Fibroblast of the aortic adventitia (primary cell): ENCODE measurements at places on chromosomes 12 and 14.

GRCh38 chr12:6872073-6873048 lies 742 bp downstream of the SPSB2 start:
- peak; percentile 57 for DNase-seq

- no peak for DNase-seq
Measured at GRCh38 chr12:122467983-122468382, 32.7 kb downstream of the ZCCHC8 start.

- DNase-seq: no peak
Measured at GRCh38 chr12:71521125-71521524, 81.5 kb downstream of the LGR5 start.

- peak; percentile 17 for DNase-seq
Measured at GRCh38 chr14:69004731-69005431, 25.8 kb upstream of the ACTN1 start.

DNA sequence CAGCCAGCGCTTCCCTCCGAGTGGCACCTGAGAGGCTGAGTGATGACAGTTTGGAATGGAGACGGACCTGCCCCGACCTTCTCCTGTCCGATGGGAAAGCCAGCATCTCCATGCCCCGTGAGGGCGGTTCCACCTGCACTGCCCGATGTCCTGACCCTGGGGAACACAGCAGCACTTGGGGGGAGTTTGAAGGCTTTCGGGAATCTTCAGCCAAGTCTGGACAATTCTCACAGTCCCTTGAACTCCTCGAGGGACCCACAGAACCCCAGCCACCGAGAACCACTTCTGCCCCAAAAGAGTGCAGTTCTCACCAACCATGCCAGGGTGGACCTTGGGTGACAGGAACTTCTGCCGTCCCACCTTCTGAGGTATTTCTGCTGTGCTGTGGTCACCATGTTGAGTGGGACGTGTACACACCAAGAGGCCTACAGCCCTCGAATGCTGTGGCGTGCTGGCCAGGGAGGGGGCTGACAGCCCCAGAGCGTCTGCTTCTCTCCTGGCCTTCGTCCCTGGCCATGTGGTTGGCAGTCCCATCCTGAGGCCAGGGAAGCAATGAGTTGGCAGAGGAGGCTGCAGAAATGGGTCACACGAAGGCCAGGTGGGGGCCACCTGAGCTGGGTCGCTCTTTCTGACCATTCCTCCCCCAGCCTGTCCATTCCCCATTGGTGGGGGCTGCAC lies 1.0 kb downstream of the CLBA1 start:
- no peak for DNase-seq

DNA sequence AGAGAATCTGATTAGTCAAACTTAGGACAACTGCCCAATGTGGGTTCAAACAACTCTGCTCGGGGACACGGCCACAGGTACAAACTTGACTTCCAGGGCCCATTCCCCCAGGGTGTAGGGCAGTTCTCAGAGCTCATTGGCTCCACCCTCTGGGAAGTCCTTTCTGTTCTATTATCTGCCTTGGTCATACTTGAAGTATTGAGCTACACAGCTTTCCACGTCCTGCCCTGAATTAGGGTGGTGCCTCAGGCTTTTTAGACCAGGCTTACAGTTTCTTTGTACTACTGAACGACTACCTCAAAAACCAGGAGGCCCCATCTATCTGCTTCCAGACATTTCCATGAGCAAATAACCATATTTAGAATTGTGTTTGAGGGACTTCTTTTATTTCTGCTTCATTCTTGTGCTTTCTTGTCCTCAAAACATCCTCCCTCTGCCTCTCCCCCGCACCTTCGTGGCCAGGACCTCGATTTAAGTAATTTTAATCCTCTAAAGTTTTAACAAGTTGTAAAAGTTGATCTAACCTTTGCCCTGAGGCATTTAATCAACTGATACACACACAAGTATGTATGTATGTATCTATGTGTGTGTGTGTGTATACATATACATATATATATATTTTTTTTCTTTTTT lies 281.7 kb upstream of the AMIGO2 start:
- DNase-seq: no peak

GRCh38 chr14:63654346-63654745 lies 12.7 kb upstream of the WDR89 start:
- no peak for DNase-seq

DNA sequence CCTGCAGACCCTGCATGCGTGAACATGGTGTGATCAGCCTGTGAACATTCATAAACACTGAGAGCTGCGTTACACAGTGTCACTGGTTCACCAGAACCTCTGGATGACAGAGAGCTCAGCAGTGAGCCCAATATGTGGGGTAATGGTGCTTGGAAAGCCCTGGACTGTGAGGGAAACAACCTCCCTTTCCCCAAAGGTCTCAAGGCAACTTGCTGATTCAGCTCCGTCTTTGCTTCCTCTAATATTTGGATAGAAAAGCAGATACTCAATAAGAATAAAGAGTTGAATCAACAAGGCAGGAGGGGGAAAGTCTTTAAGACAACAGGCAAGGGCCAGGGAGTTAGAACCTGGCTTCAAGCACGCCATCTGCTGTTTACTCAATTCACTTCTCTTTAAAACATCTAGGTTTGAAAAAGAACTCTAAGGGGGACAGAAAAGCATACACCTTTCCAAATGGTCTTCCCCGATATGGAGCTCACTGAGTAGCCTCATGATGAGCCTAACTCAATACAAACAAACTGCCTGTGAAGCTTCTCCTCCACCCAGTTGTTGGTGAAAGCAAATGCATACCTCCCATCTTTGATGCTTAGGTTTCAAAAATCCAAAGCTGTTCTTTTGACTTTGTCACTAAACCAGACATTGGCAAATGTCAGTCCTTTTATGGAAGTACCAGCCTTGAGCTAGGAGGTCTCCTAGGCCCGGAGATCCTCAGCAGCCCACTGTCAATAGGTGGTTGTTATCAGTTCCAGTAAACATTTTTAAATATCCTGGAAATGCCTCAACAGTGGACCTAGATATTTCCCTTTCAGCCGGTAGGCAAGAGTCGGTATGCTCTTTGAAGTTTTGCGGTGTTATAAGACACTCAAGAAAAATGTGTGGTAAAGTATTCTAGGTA lies 76.1 kb downstream of the SAMD4A start:
- peak; percentile 64 for DNase-seq

- no peak for DNase-seq
Measured at GRCh38 chr14:77265561-77266335, 5.3 kb downstream of the NGB start.

DNA sequence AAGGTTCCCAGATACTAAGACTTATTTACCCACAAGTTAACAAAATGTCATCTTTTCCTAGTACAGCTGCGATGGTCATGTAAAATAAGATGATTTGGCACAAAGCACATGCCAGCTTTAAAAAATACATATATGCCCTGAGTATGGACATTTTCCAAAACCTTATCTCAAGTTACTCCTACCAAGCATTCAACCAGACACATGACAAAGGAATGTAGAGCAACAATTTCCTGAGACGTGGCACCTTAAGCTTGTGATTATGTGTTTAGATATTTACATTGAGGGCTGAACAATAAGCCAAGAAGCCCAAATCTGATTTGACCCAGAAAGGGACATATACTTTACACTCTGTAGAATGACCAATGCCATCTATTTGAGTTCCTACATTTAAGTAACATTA lies 24.5 kb upstream of the OVCH1 start:
- DNase-seq: peak; percentile 61

GRCh38 chr12:64729909-64730587 lies 29.2 kb downstream of the GNS start:
- DNase-seq: no peak

DNA sequence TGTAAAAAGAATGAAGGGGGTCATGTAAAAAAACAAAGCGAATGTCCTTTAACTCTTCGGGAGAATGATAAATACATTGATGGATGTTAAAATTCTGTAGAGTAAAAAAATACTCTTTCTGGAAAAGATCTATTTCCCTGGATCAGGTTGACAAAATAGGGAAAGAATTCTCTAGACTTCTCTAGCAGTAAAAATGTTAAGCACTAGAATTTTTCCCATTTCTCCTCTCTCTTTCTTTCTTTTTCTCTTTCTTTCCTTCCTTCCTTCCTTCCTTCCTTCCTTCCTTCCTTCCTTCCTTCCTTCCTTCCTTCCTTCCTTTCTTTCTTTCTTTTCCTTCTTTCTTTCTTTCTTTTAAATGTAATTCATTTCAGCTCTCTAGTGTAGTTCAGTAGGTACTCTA lies 552.5 kb downstream of the LRFN5 start:
- DNase-seq: no peak

DNA sequence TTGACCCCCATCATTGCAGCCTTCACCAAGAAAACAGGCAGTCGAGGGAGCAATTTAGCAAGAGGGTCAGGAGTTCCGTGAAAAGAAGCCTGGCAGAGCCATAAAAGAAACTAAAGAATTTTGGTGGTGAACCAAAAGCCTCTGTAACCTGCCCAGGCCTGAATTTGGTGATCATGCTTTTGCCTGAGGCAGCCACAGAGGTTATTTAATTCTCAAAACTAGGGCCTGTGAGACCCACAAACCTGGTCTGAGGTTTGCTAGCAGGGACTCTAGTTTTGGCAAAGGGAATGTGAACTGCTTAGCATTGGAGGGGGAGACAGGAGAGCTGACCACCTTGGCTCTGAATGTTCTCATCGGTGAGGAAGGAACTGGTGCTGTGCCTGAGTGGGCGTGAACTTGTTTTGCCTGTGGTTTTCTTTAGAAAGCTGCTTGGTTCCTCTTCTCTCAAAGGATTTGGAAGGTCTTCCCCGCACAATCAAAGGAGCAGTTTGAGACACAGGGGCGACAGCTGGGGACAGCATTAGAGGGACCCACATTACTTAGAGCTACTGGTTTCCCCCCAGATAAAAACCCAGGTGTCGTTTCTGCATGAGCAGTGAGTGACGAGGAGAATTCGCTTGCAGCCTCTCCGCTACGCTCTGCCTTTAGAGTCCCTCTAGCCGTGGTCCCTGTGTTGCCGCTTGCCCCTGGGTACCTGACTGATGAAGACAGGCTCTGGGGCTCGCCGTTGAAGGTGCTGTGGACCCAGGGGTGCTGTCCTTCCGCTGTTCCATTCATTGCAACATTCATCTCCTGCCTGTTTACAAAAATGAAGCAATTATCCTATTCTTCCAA lies 12.6 kb upstream of the WNT5B start:
- DNase-seq: no peak

DNA sequence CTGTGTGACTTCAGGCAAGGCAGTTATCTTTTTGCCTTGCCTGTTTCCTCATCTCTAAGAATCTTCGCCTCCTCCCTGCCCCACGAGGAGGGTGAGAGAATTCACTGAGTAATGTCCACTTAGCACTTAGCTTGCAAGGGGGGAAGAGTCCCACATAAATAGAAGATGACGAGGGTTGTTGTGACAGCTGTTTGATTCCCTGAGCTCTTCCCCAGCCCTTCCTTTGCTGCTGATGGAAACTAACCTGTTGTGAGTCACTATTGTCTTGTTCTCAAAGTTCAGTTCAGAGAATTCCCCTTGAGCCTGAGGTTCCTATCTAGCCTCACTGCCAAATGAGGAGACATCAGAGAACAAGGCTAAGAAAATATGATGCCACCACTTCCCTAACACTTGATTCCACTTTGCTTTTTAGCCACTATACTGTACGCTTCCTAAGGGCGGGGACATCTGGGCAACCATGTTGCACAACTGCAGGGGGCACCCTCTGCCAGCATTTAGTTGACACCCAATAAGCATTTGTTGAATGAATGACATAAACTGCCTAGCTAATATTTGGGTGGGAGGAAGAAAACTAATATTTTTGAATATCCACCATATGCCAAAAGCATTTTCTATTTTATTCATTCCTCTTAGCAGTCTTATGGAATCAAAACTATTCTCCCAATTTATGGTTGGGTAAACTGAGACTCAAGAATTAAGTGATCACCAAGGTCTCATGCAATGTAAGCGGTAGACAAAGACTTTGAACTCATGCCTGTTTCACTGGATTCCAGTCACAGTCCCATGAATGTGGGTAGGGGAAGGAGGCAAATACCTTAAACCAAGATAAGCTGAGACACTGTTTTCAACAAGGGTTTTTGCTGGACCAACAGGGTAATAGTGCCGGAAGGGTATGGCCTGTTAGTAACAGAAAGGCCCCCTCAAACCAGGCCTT lies 77.6 kb downstream of the ZFP36L1 start:
- DNase-seq: no peak

GRCh38 chr12:120810021-120810420 lies 84.4 kb downstream of the ACADS start:
- no peak for DNase-seq

DNA sequence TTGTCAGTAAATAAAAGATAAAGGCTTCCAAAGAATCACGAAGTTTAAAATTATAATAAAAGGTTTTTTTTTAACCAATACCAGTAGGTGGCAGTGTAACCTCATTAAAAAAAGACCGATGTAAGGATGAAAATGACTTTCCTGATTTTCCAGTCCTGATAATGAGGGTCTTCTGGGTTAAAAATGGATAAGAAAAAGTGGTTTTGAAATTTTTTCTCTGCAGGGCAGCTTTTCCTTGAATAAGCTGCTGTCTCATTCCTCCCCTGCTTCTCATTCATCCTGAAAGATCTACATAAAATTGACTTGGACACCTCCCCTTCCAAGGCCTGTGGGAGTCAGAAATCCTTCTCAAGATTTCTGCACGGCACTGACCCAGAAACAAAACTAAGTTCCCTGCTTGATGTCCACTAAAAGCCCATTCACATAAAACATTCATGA lies 58.9 kb upstream of the FBXO33 start:
- DNase-seq: peak; percentile 74

DNA sequence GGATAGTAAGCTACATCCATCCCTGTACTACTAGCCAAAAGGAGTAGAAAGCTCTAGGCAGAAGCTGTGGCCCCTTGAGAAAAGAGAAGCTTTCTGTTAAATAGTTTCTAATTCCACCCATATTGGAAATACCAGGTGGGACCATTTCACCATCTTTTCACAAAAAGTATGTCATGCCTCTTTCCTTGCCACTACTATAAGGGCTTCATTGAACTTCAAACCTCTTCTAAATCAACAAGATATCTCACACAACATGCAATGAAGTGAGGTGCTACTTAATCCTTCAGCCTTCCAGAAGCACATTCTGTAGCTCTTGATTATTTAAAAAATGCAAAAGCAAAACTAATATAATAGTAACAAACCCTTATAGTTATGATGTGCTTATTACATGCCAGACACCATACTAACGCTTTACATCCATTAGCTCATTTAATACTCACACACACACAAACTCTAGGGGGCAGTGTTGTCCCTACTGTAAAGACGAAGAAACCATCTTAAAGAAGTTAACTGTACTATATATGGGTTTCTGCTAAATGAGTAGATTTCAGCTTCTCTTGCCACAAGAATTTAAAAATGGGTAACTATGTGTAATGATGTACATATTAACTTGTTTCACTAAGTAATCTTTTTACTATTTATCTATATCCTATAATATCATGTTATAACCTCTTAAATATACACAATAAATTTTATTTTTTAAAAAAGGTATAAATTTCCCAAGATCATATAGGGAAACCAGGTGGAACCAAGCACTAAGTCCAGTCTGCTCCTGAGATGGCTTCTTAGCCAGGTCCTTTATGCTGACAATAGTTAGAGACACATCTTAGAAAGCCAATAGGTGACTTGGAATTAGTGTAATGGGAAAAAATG lies 124.4 kb downstream of the RPS29 start:
- peak; percentile 89 for DNase-seq
